ENCODE measurements at places on chromosomes 16 and 17.

DNA sequence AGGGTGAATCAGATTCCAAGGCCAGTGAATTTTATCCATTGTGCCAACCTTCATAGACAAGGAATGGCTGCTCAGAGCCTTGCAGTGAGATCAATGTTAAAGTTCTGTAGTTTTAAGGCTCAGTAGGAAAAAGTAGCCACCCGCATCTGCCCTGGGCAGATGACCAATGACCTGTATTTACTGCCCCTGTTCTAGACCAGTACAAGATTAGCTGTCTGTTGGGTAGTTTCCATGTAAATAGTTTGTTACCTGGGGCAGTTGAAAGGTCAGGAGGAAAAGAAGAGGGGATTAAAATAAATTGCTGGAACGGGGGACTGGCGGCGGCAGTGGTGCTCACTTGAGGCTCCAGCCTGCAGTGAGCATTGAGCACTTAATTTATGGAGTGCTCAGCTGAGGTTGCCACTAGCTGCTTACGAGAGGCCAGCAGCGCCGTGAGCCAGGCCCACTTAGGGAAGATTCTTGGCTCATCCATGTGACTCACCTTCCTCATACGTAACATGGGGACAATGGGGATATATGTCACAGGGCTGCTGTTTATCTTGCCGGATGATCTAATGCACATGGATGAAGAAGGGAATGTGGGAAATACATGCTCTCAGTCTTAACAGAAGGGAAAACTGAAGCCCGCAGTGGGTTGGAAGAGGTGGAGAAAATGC lies 10.7 kb upstream of the NOS2 start:
- no peak for DNase-seq

DNA sequence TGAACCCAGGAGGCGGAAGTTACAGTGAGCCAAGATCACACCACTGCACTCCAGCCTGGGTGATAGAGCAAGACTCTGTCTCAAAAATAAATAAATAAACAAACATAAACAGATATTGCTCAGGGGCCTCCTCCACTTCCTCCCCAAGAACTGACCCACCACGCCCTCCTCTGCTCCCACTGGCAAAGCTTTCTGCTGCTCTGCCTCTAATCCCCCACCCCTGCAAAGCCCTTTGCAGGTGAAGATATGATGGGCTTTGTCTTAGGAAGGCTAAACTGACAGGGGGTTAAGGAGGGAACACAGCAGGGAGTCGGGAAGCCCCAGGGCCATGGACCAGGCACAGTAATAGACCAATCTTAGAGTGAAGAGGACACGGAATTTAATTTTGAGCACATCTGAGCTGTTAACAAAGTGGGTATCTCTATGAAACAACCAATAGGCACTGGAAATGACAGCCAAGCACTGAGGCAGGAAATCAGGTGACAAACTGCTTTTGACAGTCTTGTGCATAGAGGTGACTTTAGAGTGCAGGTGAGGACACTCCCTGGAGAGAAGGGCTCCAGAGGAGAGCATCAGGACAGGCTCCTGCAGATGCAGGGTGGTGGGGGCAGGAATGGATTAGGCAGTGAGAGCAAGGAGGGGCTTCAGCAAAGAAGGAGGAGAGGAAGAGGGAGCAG lies 6.4 kb upstream of the CD300LD start:
- no peak for DNase-seq

DNA sequence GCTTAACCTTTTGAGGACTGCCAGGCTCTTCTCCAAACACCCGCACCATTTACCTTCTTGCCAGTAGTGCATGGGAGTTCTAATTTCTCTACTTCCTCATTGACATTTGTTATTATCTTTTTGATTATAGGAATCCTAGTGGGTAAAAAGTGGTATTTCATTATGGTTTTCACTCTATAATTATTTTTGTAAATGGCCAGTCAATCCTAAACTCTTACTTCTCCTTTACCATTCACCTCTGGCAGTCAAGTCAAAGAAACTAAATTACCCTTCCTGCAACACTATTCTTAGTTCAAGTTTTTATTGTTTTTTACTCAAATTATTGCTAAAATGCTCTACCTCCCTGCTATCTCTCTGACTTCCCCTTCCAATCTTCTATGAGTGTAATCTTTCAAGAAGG lies 29.8 kb upstream of the ANKFY1 start:
- no peak for DNase-seq

DNA sequence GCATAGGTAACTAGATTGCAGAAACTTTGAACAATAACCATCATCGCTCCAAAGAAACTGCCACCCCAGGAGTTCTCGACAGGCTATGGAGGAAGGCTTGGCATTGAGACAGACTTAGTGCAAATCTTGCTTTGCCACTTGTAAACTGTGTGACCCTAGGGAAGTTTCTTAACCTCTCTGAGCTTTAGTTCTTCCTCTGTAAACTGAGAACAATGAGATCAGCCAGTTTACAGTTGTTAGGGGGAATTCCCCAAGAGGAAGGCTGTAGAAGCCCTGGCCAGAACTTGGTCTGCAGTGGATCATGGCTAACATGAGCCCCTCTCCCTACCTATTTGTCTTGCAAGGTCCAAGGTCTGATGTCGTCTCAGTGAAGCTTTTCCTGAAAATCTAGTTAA lies 78.9 kb downstream of the NT5M start:
- no peak for DNase-seq

- DNase-seq = no peak
These were observed 12.5 kb downstream of the FAHD1 start for GRCh38 chr16:1839554-1839953.

GRCh38 chr17:1160591-1161390 lies 19.0 kb downstream of the ABR start:
- DNase-seq = no peak

- peak; percentile 20 for DNase-seq
These were observed 112.9 kb downstream of the ABCC1 start for GRCh38 chr16:16062023-16062937.

- no peak for DNase-seq
These were observed 42.4 kb upstream of the LHX1 start for GRCh38 chr17:36894925-36895324.

DNA sequence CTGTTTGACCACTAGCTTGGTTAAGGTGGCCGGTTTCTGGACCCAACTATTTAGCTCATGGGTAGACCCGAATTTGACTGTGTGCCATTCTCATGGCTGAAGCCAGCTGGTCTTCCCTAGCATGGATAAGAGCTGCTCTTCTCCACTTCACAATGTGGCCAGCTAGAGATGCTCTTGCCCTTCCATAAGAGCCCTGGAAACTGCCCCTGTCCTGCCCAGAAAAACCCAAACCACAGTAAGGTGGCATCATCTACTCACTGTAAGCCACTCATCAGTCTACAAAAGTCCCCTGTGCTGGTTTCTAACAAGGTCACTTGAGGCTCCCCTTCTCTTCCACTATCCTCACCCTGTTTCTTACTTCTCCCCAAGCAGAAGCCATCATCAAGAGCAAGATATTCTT lies 165.1 kb downstream of the HS3ST2 start:
- DNase-seq = no peak

GRCh38 chr16:58421529-58421928 lies 29.3 kb downstream of the GINS3 start:
- no peak for DNase-seq

- peak; percentile 10 for DNase-seq
These were observed 15.6 kb downstream of the TLE7 start for GRCh38 chr16:71426069-71426879.

- no peak for DNase-seq
These were observed 178.5 kb downstream of the MAF start for GRCh38 chr16:79422064-79422463.

DNA sequence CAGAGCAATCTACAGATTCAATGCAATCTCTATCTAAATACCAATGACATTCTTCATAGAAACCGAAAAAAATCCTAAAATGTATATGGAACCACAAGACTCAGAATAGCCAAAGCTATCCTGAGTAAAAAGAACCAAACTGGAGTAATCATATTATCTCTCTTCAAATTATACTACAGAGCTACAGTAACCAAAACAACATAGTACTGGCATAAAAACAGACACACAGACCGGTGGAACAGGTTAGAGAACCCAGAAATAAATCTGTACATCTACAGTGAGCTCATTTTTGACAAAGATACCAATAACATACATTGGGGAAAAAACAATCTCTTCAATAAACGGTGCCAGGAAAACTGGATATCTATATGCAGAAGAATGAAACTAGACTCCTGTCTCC lies 45.4 kb downstream of the MPHOSPH6 start:
- DNase-seq = no peak

- no peak for DNase-seq
These were observed 62.6 kb downstream of the KSR1 start for GRCh38 chr17:27518545-27519521.

- peak; percentile 56 for DNase-seq
These were observed 37.4 kb downstream of the CLEC16A start for GRCh38 chr16:10981697-10982216.

- no peak for DNase-seq
These were observed 27.8 kb upstream of the HEATR6 start for GRCh38 chr17:60106340-60107059.

GRCh38 chr17:16814439-16814838 lies 124.4 kb downstream of the CCDC144A start:
- DNase-seq = no peak

DNA sequence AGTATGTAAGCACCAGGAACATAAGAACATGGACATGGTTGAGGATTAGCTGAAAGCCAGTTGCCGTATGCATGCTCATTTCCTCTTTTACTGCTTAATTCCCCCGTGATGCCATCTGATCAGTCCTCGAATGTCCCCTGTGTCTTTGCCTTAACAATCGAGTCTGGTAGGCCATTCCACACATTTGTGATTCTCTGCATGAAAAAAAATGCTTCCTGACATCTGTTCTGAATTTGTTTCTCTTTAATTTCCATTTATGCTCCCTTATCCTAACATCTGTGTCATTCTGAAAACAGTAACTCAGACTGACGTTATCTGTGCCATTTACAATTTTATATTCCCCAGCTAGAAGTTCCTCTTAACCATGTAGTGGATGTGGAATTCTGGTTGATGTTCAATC lies 158.2 kb upstream of the TOX3 start:
- no peak for DNase-seq

- DNase-seq = no peak
These were observed 2.7 kb downstream of the TRAF7 start for GRCh38 chr16:2158262-2158638.

- DNase-seq = no peak
These were observed 2.5 kb upstream of the MAP3K14 start for GRCh38 chr17:45319239-45319703.

DNA sequence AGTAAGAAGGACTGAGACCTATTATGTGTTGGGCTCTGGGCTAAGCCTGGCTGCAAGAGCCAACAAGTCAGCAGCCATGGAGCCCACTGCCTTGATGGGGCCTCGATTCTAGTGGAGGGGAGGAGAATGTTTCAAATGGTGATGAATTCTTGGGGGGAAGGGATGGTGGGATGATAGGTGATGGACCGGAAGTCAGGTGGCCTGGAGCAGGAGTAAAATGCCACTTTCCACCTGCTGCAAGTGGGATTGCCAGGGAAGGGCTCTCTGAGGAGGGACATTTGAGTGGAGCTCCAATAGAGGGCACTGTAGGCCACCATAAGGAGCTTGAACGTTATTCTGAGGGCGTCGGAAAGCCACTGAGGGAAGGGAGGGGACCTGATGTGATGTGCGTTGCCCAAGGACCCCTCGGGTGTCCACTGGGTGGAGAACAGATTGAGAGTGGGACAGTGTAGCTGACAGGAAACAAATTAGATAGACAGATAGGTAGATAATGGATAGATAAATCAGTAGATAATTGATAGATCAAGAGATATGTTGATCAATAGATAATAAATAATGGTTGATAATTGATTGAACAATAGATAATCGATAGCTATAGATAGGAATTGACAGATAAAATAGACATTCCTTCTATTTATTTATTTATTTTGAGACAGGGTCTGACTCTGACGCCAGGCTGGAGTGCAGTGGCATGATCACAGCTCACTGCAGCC lies 18.2 kb upstream of the NXPH3 start:
- peak; percentile 30 for DNase-seq
